Naive thymus-derived CD4-positive, alpha-beta T cell (primary cell): ENCODE measurements at places on chromosomes 7 and 10.

DNA sequence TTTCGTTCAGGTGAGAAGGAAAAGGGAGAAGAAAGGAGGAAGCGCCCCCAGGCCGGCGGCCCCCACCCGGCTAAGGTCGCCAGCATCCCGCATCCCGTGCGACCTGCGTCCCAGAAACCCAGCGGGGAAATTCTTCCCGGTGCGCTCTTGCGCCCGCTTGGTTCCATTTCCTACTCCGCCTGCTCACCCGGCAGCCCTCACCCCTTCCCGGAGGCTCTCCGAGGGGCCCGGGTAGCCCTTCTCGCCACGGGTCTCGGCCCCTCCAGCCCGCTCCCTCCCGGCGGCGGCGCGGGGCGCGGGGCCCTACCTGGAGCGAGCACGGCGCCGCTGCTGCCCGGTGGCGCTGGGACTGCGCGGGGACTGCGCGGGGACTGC is at the start of gene PRKCQ:
TSS of gene PRKCQ (minus strand) at position 373 of the 375 bp plus-strand sequence. CDS start 65,141 bp downstream, outside the sequence.
- H3K4me3 ChIP-seq: peak within 1 kb of the TSS; percentile 88
- DNase-seq: no peak
- H3K27ac ChIP-seq: peak within 1 kb of the TSS; percentile 94
- H3K4me1 ChIP-seq: peaks cover 46% of the 10 kb centered on the region
- peaks cover 12% of the 10 kb centered on the region for H3K36me3 ChIP-seq

GRCh38 chr7:134854816-134855215 is 75.4 kb downstream of the CALD1 start:
- H3K27ac ChIP-seq: no peak overlapping the region
- no peak overlapping the region for H3K4me3 ChIP-seq
- H3K36me3 ChIP-seq: no peaks in the 10 kb centered on the region
- H3K27me3 ChIP-seq: no peaks in the 10 kb centered on the region
- no peak for DNase-seq
- peaks cover 20% of the 10 kb centered on the region for H3K4me1 ChIP-seq

DNA sequence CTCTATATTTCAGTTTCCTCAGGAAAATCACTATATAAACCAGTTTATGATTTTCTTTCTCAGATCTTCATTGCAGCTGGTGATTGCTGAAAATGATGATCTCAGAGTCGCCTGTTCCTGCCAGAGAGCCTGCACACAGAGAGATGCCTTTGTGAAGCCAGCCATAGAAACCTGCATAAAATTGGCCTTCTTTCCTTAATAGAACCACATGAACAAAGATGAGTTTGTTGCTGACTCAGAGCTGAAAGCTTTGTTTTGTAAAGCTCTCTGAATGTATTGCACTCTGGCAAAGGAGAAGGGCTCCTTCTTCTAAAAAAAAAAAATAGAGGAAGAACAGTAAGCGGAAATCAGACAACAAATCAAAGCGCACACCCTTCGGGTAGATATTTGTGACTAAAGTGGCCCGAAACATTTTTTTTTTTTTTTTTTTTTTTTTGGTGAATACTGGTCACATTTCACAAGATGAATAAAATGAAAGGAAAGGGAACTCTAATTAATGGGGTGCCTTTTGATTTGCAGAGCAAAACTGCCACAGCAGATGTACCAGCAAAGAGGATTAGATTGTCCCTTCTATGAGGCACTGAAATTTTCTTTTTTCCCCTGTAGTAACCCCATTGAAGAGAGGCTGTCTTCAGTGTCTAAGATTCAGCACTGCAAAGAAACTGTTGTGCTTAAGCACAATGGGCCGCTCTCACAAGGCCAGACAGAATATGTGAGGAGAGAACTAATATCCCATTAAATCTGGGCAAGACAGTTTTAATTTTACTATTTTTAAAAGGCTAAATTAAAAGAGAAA is 75.1 kb upstream of the PTPRZ1 start:
- H3K4me1 ChIP-seq: no peaks in the 10 kb centered on the region
- no peaks in the 10 kb centered on the region for H3K27me3 ChIP-seq
- H3K36me3 ChIP-seq: no peaks in the 10 kb centered on the region
- no peak for DNase-seq
- H3K4me3 ChIP-seq: no peak overlapping the region

DNA sequence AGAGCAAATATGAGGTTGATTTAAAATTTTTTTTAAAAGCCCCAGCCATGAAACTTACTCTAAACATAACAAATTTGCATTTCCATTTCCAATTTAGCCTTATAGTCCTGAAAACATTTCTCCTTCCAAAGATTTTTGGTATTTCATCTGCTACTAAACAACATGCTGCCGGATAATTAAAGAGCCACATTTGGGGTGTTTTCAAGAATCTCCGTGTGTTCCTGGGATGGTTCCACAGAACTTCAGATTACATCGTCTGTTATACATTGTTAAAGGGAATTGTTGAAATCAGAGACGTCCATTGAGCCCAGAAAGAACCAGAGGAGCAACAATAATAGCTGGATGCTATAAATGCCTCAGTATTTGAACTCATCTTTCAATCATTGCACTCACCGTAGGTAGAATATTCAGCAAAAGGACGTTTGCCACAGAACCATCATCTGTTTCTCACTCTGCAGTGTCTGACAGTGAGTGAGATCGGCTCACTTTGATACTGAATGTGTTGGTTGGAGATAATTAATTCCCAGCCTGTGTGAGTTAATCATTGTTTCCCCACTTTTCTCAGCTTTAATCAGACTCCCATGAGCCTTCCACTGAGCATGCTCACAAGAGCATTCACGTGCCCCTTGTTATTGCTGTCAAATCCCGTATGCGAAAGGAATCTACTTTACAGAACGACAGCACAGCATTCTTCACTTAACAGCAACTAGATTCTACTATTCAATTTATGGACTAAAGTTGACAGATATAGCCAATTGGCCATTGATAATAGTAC is 128.4 kb upstream of the PALS2 start:
- no peaks in the 10 kb centered on the region for H3K36me3 ChIP-seq
- no peaks in the 10 kb centered on the region for H3K4me1 ChIP-seq
- no peak overlapping the region for H3K27ac ChIP-seq
- no peaks in the 10 kb centered on the region for H3K27me3 ChIP-seq

GRCh38 chr7:6179620-6180343 is 92.6 kb downstream of the CYTH3 start:
- H3K36me3 ChIP-seq: no peaks in the 10 kb centered on the region
- no peak overlapping the region for H3K27ac ChIP-seq
- no peak for DNase-seq
- no peaks in the 10 kb centered on the region for H3K27me3 ChIP-seq

DNA sequence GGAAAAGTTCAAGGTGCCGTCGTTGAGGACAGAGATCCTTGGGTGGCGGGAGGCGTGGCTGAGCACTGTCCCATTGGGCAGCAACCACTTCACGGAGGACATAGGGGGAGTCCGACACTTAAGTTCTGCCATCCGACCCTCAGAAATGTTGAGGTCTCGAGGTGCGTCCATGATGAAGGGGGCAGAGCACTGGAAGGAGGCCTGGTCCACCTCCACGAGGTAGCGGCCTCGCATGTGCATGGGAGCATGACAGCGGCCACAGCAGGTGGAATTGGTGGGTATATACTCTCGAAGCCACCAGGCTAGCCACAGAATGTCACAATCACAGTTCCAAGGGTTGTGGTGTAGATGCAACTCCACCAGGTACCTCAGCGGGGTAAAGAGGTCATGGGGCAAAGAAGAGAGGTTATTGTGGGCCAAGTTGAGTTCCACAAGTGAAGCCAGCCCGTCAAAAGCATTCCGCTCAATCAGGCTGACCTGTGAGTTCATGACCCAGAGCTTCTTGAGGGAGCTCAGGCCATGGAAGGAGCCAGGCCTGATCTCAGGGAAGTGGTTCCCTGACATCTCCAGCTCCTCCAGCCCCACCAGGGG is 1.7 kb downstream of the LRRC4 start:
- H3K27ac ChIP-seq: no peak overlapping the region
- no peak overlapping the region for H3K4me3 ChIP-seq
- H3K36me3 ChIP-seq: peaks cover 7% of the 10 kb centered on the region
- H3K4me1 ChIP-seq: no peaks in the 10 kb centered on the region
- DNase-seq: no peak

GRCh38 chr10:86091216-86091615 is 275.4 kb downstream of the GRID1 start:
- no peaks in the 10 kb centered on the region for H3K36me3 ChIP-seq
- H3K4me1 ChIP-seq: no peaks in the 10 kb centered on the region
- H3K27me3 ChIP-seq: no peaks in the 10 kb centered on the region
- no peak for DNase-seq
- H3K4me3 ChIP-seq: no peak overlapping the region
- no peak overlapping the region for H3K27ac ChIP-seq

GRCh38 chr7:69036301-69036700 is 562.0 kb upstream of the AUTS2 start:
- H3K27ac ChIP-seq: no peak overlapping the region
- no peaks in the 10 kb centered on the region for H3K36me3 ChIP-seq
- no peaks in the 10 kb centered on the region for H3K4me1 ChIP-seq
- H3K27me3 ChIP-seq: no peaks in the 10 kb centered on the region

GRCh38 chr7:44236333-44236728 is 35.6 kb downstream of the YKT6 start:
- no peak overlapping the region for H3K4me3 ChIP-seq
- no peaks in the 10 kb centered on the region for H3K36me3 ChIP-seq
- no peak overlapping the region for H3K27ac ChIP-seq
- DNase-seq: no peak

DNA sequence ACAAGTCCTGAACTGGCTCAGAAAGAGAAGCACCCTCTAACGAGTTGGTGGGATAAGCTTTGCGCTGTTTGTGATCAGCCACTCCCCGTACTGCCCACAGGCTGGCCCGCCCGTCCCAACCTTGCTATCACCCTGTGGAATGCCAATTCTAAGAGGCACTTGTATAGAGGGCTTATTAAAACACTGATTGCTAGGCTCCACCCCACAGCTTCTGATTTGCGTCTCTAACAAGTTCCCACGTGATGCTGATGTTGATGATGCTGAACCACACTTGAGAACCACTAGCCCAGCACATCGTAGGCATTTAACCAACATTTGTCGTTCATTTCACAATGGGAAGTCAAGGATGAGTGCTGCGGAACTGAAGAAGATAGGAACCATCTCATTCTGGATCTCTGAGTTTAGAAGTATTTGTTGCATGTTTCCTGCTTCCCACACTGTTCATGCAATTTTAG is 12.7 kb upstream of the GSAP start:
- H3K27ac ChIP-seq: no peak overlapping the region
- H3K4me3 ChIP-seq: no peak overlapping the region
- no peak for DNase-seq
- peaks cover 12% of the 10 kb centered on the region for H3K4me1 ChIP-seq

- H3K27ac ChIP-seq: no peak overlapping the region
- DNase-seq: peak; percentile 60
Observed at GRCh38 chr10:34637418-34637911, 177.6 kb downstream of the PARD3 start.

DNA sequence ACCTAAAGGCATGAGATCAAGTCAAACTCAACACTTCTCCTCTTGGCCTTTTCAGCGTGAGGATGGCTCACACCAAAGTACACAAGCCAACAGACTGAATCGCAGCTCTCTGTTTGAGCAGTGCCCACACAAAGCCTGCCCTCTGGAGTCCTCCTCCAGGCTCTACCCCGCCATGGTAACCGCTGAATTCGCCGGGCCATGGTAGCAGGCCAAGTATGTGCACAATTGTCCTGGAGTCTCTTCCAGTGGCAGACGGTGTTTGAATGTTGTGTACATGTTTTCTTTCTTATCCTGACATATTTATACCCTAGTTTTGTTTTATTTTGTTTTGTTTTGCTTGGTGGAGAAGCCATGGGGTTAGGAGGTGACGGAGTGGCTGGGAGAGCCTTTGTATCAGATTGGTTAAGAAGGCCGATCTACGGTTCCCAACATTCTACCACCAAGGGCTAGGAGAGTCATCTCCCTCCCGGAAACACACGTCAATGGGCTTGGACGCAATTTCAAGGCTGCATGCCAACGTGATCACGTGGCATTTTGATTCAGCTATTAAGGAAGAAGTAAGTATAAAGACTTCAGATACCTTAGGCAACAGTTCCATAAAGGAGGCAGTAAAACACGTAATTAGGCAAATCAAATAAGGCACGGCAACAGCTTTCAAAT is 12.1 kb upstream of the SHH start:
- H3K4me3 ChIP-seq: no peak overlapping the region
- H3K27me3 ChIP-seq: no peaks in the 10 kb centered on the region
- H3K36me3 ChIP-seq: no peaks in the 10 kb centered on the region
- no peak overlapping the region for H3K27ac ChIP-seq
- DNase-seq: no peak
- H3K4me1 ChIP-seq: no peaks in the 10 kb centered on the region

GRCh38 chr7:106045139-106045538 is 67.0 kb downstream of the SYPL1 start:
- H3K36me3 ChIP-seq: no peaks in the 10 kb centered on the region
- H3K27me3 ChIP-seq: no peaks in the 10 kb centered on the region
- no peak for DNase-seq
- peaks cover 5% of the 10 kb centered on the region for H3K4me1 ChIP-seq
- H3K4me3 ChIP-seq: no peak overlapping the region

DNA sequence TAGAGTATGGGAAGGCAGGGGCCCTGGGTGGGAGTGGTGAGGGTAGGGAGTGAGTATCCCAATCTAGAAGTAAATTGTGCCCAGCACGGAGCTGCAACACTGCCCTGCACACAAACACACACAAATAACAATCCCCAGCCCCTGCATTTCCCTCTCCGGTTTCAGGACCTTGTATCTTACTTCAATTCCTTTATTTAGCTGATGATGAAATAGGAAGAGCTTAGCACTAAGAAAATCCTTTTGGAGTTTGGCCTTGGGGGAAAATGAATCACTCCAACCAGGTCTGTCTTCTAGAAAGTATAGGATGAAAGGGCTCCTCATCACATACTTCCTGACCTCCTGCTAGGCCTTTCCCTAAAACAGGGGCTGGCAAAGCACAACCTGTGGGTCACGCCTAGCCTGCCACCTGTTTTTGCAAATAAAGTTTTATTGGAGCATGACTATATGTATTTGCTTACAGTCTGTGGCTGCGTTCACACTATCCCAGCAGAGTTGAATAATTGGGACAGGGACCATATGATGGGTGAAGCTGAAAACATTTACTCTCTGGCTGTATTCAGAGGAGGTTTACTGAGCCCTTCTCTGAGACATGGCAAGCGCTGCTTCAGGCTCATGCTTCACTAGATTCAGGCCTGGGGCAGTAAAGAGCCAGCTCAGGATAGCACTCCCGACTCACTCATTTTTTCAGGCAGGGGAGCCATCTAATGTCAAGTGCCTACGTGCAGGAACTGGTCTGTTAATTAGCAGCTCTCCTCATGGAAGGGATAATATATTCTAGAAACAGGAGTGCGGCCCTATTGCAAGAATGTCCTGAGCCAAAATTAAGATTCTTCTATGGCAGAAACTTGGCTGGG is 111.0 kb downstream of the EGFR start:
- no peaks in the 10 kb centered on the region for H3K36me3 ChIP-seq
- no peaks in the 10 kb centered on the region for H3K4me1 ChIP-seq
- no peak overlapping the region for H3K4me3 ChIP-seq
- no peaks in the 10 kb centered on the region for H3K27me3 ChIP-seq
- no peak for DNase-seq

- no peaks in the 10 kb centered on the region for H3K36me3 ChIP-seq
- no peak overlapping the region for H3K4me3 ChIP-seq
- no peak for DNase-seq
- no peak overlapping the region for H3K27ac ChIP-seq
Observed at GRCh38 chr7:48708635-48709034, 215.7 kb upstream of the CDC14C start.

- no peak overlapping the region for H3K27ac ChIP-seq
- peaks cover 7% of the 10 kb centered on the region for H3K27me3 ChIP-seq
- DNase-seq: no peak
- H3K4me3 ChIP-seq: no peak overlapping the region
- no peaks in the 10 kb centered on the region for H3K36me3 ChIP-seq
Observed at GRCh38 chr10:81873932-81874816, 820 bp upstream of the NRG3 start.

GRCh38 chr10:59337201-59337652 is 25.1 kb downstream of the FAM13C start:
- H3K27ac ChIP-seq: no peak overlapping the region
- DNase-seq: no peak
- no peaks in the 10 kb centered on the region for H3K27me3 ChIP-seq
- H3K4me1 ChIP-seq: no peaks in the 10 kb centered on the region
